ENCODE measurements at places on chromosomes 7 and 10.

- no peak for DNase-seq
Measured at GRCh38 chr7:105487579-105488571, 34.2 kb downstream of the PUS7 start.

DNA sequence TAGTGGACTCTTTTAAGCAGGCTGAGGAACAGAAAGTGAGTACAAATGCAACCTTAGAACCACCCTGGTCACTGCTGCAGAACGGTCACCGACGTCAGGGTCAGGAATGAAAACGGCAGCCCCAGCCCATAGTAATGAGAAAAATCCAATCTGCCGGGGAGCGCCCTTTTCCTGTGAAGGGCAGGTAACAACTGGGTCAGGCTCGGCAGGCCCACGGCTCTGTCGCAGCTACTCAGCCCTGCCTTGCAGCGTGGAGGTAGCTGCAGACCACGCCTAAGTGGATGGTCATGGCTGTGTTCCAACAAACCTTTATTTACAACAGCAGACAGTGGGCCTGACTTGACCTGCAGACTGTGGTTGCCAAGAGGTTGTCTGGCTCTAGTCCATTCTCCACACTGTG, 563.2 kb downstream of the DNAJB6 start:
- no peak for DNase-seq

DNA sequence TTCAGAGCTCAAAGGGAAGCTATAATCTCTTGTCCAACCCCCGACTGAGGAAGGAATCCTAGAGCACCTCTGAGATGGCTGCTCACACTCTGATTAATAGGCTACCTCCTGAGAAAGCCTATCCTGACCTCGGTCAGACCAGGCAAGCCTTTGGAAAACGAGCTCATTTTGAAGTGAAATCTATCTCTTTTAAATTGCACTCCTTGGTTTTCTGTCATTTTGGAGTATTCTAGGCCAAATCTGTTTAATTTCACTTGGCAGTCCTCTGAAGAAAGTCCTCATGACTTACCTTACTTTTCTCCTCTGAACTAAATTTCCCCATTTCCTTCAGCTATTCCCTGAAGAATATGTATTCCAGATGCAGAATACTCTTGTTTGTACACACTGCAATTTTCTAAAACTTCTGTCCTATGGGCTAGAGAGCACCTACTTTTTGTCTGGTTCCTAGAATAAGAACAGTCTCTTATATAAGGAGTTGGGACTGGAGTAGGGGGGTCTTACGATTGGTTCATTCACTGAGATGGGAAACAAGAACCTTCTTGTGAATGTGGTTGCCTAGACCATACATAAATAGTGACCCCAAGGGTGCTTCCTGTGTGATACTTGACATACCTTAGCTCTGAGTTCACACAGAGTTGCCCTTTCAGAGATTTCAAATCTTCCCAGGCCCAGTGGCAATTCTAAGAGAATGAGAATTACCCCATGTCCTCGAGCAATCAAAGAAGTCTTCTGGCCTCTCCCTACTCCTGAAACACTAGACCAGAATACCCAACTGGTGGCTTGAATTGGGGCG, 31.9 kb upstream of the HPS1 start:
- DNase-seq, result no peak

- DNase-seq, result no peak
Measured at GRCh38 chr7:2437537-2438148, 34.2 kb downstream of the CHST12 start.

- no peak for DNase-seq
Measured at GRCh38 chr10:115827231-115828009, 445.6 kb downstream of the GFRA1 start.

- peak; percentile 37 for DNase-seq
Measured at GRCh38 chr10:88092973-88093372, 229.5 kb downstream of the PTEN start.

- DNase-seq, result no peak
Measured at GRCh38 chr10:35564341-35564968, 40.7 kb upstream of the GJD4 start.

DNA sequence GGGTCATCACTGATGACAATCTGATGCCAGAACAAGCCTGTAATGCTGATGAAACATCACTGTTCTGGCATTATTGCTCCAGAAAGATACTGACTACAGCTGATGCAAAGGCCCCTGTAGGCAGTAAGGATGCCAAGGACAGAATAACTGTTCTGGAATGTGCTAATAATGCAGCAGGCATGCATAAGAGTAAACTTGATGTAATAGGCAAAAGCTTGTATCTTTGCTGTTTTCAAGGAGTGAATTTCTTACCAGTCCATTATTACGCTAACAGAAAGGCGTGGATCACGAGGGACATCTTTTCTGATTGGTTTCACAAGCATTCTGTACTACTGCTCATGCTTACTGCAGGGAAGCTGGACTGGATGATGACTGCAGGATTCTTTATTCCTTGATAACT, 18.7 kb downstream of the LCOR start:
- no peak for DNase-seq

DNA sequence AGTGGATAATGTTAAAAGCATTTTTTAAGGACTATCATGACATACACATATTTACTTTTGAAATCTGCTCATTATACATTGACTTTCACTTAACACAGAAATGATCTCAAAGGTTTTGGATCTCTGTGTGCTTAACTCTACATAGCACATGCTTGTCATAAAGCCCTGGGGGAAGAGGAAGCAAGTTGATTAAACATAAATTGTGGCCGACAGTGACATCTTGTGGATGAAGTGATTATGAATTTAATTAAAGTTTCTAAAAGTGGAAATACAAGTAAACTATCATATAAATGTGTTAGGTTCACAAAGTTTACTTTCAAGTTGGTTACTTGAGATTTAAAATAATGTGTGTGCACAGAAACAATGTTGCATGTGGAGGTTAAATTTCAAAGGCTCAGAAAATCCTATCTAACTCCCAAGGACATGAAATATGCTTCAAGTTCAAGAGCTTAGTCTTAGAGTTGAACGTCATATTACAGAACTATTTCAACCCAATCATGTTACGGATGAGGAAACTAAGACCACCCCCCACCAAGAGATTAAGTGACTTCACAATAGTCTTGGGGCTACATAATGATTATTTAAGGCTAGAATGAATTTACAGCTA, 1247.8 kb downstream of the GATA3 start:
- peak; percentile 2 for DNase-seq

DNA sequence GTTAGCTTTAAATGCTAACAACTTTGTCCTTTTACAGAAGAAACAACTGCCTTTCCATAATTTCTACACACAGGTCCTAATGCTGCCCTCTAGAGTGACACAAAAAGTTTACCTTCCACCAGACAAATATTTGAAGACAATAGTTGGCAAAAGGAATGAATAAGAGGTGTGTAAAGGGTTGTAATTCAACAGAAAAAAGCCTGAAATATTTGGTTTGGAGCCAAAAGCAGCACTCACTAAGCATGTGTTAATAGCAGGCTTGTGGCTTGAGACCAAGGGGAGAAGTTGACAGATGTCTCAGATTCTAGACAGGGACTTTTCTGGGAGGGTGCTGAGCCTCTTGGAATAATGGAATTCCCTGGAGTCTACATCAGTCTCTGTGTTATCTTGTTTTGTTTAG, 156.2 kb upstream of the GALNT17 start:
- DNase-seq, result no peak

DNA sequence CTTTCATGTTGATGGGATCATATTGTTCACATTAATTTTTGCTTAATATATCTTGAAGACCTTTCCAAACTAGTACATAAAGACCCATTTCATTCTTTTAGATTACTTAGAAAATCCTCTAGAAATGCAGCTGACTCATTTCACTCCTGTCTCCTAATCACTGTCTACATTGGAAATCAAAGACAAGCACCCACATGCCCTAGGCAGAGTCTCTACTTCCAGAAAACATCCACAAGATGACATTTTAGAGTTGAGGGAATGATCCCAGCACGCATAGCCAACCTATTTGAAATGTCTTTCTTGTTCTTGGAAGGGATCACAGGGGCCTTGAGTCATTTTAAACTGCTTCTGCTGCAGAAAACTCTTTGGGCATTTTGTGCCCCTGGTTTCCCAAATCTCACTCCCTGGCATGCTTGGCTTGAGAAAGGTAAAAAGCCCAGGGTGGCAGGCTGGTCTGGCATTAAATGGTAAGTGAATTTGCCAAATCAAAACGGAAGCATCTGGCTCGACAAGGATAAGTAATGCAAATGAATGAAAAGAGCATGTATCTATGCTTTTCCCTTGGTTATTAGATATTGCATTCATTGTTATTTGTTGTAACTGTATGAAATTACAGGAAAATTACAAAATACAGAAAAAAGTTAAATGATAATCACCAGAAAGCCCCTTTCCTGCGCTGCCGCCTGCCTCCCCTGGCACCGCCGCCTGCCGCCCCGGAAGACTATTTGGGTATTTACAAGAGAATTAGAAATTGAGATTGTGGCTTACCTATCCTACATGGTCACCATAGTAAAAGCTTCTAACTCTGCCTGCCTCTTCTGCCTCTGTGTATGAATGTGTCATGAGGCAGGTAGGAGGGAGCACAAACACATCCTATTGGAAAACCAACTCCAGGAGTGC, 225.3 kb downstream of the PTEN start:
- no peak for DNase-seq

DNA sequence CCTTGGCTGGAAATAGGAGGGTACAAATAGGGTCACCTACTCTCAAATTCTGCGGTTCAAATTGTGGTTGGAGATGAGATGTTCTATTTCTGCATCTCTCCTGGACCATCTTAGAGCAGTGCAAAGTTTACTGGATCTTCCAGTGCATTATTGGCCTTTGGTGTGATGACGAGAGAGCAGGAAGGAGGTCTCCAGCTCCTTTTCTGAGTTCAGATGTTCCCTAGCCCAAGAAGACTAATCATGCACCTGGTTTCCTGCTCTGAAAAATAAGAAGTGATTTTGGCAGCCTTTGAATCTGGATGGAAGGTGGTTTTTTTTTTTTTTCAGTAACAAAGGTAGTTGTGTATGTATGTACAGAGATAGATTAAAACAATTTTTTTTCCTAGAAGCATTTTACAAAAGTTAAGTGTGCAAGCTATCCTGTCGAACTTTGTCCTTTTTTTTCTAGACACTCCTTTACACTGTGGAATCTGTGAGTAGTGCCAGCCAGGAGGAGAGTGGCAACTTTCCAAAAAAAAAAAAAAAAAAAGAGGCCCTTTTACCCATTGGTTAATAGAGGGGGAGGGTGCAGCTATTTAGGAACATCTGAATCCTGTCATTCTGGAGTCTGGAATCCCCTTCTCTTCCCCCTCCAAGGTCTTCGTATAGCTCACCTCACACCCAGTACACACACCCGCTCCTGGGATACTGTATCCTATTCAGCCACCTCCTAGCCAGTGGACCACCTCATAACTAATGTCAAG, 26.3 kb downstream of the PAPSS2 start:
- no peak for DNase-seq

- no peak for DNase-seq
Measured at GRCh38 chr7:156487811-156488533, 152.6 kb upstream of the RNF32 start.

DNA sequence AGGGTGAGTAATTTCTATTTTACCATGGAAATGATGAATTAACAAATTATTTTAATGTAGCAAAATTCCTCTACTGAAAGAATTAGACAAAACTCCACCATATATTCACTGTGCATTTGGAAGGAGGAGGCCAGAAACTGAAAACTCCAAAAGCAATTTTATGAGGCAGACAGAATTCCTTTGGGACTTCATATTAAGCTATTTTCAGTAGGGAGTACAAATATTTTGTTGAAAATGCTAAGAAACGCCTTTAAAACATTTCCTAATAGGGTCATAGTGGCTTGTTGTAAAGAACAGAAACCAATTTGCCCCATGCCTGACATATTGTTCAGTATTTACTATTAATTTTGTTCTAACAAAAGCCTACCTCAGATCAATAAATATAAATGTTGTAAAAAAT, 117.8 kb downstream of the TES start:
- DNase-seq, result no peak

DNA sequence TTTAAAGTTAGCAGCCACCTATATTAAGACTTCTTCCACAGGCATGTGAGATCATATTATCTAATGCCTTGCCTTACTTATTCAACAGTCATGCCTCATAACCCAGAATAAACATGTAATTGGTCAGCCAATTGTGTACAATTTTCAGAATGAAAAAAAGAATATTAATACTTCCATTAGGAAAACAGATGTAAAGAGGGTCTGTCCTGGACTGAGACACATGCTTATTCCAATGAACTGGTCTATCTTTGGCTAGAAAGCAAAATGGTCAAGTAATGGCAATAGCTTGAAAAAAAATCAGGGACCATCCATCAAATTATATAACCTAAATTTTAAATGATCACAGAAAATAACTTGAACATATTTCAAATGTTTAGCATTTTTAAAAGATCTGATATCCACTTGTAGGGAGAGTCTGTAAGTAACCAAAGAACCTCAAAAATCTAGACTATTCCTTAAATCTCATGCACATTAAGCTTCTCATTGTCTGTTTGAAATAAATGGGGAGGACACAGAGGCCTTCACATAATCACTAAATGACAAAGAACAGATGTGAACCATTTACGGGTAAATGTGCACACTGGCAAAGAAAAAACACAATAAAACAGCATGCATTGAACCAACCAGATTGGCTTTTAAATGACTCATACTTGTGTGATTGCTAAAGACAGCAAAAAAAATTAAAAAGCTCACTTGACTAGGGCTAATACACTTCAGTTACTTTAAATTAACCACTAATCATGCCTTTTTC, 568.8 kb upstream of the PCDH15 start:
- DNase-seq, result no peak
